ENCODE measurements at places on chromosomes 11 and 22.

DNA sequence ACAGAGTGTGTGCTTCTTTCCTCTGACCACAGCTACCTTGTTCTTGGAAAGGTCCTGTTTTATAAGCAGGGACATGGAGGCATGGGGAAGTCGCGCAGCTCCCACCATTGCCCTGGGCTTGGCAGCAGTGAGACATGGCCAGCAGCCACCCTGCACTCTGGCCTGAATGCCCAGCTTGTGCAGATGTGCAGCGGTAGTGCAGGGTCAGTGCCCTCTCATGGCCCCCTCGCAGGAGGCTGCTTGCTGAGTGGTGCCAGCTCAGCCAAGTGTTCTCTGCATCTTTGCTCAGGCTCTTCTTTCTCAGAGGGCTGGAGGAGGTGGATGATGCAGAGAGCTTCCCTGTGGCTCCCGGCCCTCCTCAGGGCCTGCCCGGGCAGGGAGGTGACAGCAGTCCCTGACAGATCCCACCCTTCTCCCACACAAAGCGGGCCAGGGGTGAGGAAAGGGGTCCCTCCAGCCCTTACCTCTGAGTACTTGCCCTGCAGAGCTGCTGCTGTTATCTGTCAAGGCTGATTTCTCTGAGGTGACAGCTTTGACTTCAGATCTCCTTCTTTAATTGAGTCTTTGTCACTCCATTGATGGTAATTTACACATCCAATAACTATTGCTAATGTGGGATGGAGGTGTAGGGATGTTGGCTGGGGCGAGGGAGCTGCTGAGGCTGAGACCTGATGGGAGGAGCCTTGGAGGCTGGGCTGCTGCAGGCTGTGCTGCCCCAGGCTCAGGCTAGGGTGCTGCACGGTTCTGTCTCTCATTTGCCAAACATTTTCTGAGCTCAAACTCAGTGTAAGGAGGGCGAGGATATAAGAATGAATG lies 47.4 kb upstream of the B3GAT1 start:
- DNase-seq, result no peak
- no peaks in the 10 kb centered on the region for H3K4me1 ChIP-seq
- peaks cover 8% of the 10 kb centered on the region for H3K27me3 ChIP-seq
- no peaks in the 10 kb centered on the region for H3K36me3 ChIP-seq

DNA sequence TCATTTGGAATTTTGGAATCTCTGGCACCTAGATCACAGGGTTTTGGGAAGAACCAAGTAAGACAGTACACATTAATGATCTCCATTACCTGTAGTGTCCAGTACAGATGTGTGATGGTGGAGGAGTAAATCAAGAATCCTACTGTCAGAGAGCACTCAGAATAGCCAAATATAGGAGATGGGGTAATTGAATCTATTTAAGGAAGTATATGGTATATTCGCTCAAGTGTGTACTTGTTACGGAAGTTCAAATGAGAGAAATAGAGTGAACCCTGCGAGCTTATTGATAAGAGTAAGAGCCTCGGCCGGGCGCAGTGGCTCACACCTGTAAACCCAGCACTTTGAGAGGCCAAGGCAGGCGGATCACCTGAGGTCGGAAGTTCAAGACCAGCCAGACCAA lies 2.2 kb downstream of the SPCS2 start:
- peaks cover 19% of the 10 kb centered on the region for H3K36me3 ChIP-seq
- peak overlapping the region; percentile 93 for H3K4me3 ChIP-seq
- peak; percentile 22 for DNase-seq
- peak overlapping the region; percentile 97 for H3K27ac ChIP-seq
- H3K27me3 ChIP-seq, result no peaks in the 10 kb centered on the region

GRCh38 chr11:64379817-64380709 lies 21.1 kb downstream of the RPS6KA4 start:
- no peak overlapping the region for H3K4me3 ChIP-seq
- no peak overlapping the region for H3K27ac ChIP-seq
- DNase-seq, result no peak
- H3K4me1 ChIP-seq, result no peaks in the 10 kb centered on the region
- no peaks in the 10 kb centered on the region for H3K36me3 ChIP-seq
- peaks cover 4% of the 10 kb centered on the region for H3K27me3 ChIP-seq

- H3K36me3 ChIP-seq, result no peaks in the 10 kb centered on the region
- no peaks in the 10 kb centered on the region for H3K4me1 ChIP-seq
- no peak for DNase-seq
- H3K27me3 ChIP-seq, result peaks cover 14% of the 10 kb centered on the region
- no peak overlapping the region for H3K4me3 ChIP-seq
Observed at GRCh38 chr11:112465433-112466024, 204.9 kb upstream of the PLET1 start.

DNA sequence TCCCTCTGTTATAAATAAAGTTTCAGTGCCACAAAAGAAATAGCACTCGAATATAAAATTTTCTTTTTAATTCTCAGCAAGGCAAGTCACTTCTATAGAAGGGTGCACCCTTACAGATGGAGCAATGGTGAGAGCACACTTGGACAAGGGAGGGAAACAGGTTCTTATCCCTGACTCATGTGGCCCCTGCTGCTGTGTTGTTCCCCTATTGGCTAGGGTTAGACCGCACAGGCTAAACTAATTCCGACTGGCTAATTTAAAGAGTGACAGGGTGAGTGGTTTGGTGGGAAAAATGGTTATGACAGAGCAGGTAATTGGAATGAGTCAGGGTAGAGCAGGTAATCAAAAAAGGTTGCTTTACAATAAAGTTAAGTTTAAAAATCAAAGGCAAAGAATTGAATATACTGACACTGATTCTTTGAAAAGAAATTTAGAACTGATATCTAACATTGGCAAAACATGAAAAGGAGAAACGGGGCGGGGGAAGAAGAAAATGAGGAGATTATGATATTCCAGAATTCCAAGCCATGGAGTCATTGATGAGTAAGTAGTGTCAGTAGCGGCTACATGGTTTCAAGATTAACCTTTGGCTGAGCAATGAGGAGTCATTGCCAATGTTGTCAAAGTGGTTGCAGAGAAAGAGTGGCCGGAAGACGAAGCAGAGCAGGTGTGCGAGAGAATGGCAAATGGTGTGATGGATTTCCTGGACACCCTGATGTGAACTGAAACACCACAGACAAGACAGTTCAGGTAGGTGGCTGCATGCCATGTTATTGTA lies 48.4 kb upstream of the MRGPRX1 start:
- DNase-seq, result no peak
- no peak overlapping the region for H3K4me3 ChIP-seq
- H3K27ac ChIP-seq, result no peak overlapping the region
- H3K36me3 ChIP-seq, result no peaks in the 10 kb centered on the region
- no peaks in the 10 kb centered on the region for H3K4me1 ChIP-seq

GRCh38 chr11:96741068-96741467 lies 351.3 kb downstream of the JRKL start:
- no peaks in the 10 kb centered on the region for H3K4me1 ChIP-seq
- DNase-seq, result no peak
- no peak overlapping the region for H3K27ac ChIP-seq
- H3K36me3 ChIP-seq, result no peaks in the 10 kb centered on the region
- H3K27me3 ChIP-seq, result no peaks in the 10 kb centered on the region
- no peak overlapping the region for H3K4me3 ChIP-seq

- no peaks in the 10 kb centered on the region for H3K4me1 ChIP-seq
- no peak overlapping the region for H3K27ac ChIP-seq
- no peak for DNase-seq
- H3K4me3 ChIP-seq, result no peak overlapping the region
- H3K27me3 ChIP-seq, result no peaks in the 10 kb centered on the region
Observed at GRCh38 chr11:41955066-41955465, 495.6 kb upstream of the LRRC4C start.

- peaks cover 2% of the 10 kb centered on the region for H3K4me1 ChIP-seq
- no peak overlapping the region for H3K27ac ChIP-seq
- H3K4me3 ChIP-seq, result no peak overlapping the region
- no peaks in the 10 kb centered on the region for H3K36me3 ChIP-seq
- DNase-seq, result no peak
- no peaks in the 10 kb centered on the region for H3K27me3 ChIP-seq
Observed at GRCh38 chr11:35380603-35381002, 38.8 kb downstream of the SLC1A2 start.

DNA sequence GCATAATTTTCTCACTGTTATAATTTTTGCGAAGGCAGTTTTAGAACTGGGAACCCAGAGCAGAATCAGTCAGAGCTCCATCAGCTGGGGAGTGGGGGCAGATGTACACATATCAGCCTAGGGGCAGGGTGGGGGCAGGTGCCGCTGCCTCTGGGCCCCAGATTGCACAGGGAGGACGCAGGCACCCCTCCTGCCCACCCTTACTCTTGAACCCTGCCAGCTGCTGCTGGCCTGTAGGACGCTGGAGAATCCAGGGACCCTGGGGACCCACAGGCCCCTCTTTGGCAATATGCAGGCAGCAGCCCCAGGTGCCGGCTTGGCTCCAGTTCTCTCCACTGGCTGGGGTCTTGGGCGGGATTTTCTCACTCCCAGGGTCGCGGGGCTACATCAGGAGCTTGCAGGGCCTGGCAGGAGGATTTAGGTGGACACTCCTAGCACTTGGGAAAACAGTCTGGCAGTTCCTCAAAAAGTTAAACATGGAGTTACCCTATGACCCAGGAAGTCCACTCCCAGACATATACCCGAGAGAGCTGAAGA lies 8.8 kb upstream of the CAPN5 start:
- H3K27me3 ChIP-seq, result peaks cover 7% of the 10 kb centered on the region
- no peaks in the 10 kb centered on the region for H3K4me1 ChIP-seq

DNA sequence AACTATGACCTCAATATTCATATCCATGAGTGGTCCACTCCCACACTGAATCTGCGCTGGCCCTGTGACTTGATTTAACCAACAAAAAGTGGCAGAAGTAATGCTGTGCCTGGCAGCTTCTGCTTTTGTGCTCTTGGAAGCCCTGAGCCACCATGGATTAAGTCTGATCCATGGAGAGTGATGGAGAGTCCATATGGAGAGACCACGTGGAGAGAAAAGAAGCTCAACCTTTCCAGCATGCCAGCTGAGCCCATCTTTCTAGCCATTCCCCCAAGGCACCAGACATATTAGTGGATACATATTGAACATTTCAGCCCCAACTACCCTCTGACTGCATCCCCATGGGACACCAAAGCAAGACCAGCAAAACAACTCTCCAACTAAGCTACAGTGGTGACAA lies 16.0 kb downstream of the LRRC55 start:
- no peaks in the 10 kb centered on the region for H3K4me1 ChIP-seq
- no peaks in the 10 kb centered on the region for H3K36me3 ChIP-seq
- H3K27ac ChIP-seq, result no peak overlapping the region
- H3K27me3 ChIP-seq, result peaks cover 13% of the 10 kb centered on the region

- DNase-seq, result no peak
- H3K27ac ChIP-seq, result no peak overlapping the region
- no peak overlapping the region for H3K4me3 ChIP-seq
- H3K27me3 ChIP-seq, result peaks cover 5% of the 10 kb centered on the region
- no peaks in the 10 kb centered on the region for H3K36me3 ChIP-seq
- H3K4me1 ChIP-seq, result peaks cover 5% of the 10 kb centered on the region
Observed at GRCh38 chr22:42747701-42748513, 27.2 kb upstream of the A4GALT start.

DNA sequence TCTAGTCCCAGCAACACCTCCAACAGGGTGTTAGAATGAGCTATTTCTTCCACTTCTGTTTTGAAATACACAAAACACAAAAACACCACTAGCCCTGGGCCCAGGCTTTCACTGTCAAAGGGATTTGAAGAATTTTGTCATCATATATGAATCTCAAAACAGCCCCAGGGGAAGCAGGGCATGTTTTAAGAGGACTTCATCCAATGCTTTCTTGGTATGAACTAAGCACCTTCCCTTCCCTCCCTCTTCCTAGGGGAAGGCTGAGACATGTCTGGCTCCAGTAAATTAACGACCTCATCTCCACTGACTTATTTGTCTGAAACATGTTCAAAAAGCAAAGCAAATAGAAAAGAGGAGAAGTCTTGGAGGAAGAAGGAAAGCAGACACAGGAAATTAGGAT lies 75.7 kb upstream of the INCENP start:
- H3K4me3 ChIP-seq, result no peak overlapping the region
- no peak for DNase-seq
- H3K27ac ChIP-seq, result no peak overlapping the region
- H3K36me3 ChIP-seq, result no peaks in the 10 kb centered on the region
- H3K27me3 ChIP-seq, result peaks cover 8% of the 10 kb centered on the region

GRCh38 chr22:39470451-39471291 lies 13.9 kb downstream of the MGAT3 start:
- peak overlapping the region; percentile 5 for H3K4me3 ChIP-seq
- DNase-seq, result no peak
- peaks cover 57% of the 10 kb centered on the region for H3K4me1 ChIP-seq
- H3K27me3 ChIP-seq, result no peaks in the 10 kb centered on the region
- no peaks in the 10 kb centered on the region for H3K36me3 ChIP-seq

GRCh38 chr11:66070604-66071380 lies 720 bp downstream of the PACS1 start:
- peaks cover 50% of the 10 kb centered on the region for H3K4me1 ChIP-seq
- DNase-seq, result no peak
- H3K36me3 ChIP-seq, result peaks cover 29% of the 10 kb centered on the region
- no peaks in the 10 kb centered on the region for H3K27me3 ChIP-seq
- H3K27ac ChIP-seq, result peak overlapping the region; percentile 96

- H3K36me3 ChIP-seq, result no peaks in the 10 kb centered on the region
- H3K27me3 ChIP-seq, result no peaks in the 10 kb centered on the region
- DNase-seq, result no peak
- peak overlapping the region; percentile 32 for H3K27ac ChIP-seq
Observed at GRCh38 chr22:39935612-39936011, 24.6 kb upstream of the TMA7B start.

DNA sequence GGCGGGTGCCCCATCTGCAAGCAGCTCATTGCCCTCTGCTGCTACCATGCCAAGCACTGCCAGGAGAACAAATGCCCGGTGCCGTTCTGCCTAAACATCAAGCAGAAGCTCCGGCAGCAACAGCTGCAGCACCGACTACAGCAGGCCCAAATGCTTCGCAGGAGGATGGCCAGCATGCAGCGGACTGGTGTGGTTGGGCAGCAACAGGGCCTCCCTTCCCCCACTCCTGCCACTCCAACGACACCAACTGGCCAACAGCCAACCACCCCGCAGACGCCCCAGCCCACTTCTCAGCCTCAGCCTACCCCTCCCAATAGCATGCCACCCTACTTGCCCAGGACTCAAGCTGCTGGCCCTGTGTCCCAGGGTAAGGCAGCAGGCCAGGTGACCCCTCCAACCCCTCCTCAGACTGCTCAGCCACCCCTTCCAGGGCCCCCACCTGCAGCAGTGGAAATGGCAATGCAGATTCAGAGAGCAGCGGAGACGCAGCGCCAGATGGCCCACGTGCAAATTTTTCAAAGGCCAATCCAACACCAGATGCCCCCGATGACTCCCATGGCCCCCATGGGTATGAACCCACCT lies 28.0 kb upstream of the L3MBTL2 start:
- H3K27ac ChIP-seq, result no peak overlapping the region
- H3K36me3 ChIP-seq, result peaks cover 31% of the 10 kb centered on the region
- H3K4me1 ChIP-seq, result peaks cover 4% of the 10 kb centered on the region
- H3K27me3 ChIP-seq, result no peaks in the 10 kb centered on the region
- H3K4me3 ChIP-seq, result no peak overlapping the region
- no peak for DNase-seq
